ENCODE measurements at places on chromosomes 1 and 21. TPM values are rescaled to one million over a fixed set of nuclear protein-coding genes. Genes with fewer than 3 reads are reported as not detected.

DNA sequence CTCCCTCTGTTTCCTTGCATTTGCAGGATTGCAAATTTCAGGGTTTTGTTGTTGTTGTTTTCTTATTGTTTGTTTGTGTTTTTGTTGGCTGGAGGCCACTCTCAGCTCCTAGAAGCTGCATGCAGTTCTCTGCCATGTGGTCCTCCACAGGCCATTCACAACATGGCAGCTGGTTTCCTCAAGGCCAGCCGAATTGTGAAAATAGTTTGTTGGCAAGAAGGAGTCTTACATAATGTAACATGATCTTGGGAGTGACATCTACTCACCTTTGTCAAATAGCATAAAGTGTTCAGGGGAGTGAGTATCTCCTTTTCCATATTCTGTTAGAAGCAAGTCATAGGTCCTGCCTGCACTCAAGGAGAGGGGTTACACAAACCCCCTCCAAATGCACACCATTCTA lies 10.6 kb upstream of the UAP1 start:
- DNase-seq, result no peak

DNA sequence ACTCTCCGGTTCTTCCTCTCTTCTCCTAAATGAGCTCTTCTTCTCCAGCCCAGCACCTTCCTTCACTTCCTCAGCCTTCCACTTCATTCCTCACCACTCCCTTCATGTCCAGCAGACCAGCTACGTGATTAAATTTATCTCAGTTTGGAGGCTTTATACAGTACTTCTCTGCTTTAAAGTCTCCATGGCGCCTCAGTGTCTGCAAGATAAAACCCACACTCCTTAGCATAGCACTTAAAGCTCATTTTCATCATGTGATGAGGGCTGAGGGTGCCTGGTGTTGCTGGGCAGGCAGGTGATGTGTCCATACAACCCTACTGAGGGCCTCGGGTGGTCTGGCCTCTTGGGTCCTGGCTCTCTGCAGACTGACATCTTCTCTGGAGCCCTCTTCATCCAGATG lies 7.7 kb downstream of the SLC5A9 start:
- no peak for DNase-seq

- no peak for DNase-seq
Observed at GRCh38 chr1:77263708-77264107, 18.1 kb upstream of the AK5 start.

DNA sequence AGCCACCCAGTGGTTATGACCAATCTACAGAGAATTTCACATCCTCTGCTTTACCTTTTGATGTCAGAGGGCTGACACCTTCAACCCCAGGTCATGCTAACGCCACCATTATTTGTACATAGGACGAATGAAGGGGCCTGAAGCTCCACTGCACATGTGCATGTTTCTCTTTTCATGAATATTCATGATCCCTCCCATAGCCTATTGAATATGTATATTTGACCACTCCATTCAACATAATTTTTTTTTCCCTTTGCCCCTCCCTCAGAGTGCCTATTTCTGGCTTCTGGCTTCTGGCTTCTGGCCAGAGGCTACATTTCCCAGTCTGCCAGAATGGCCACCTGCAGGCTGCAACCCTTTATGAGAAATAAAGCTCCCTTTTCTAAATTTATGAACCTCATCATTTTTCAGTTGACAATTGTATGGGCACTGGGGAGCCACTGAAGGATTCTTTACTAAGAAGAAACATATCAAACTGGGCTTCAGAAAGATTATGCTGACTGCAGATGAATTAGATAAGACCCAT lies 406.7 kb downstream of the SIPA1L2 start:
- DNase-seq, result no peak

KRTAP12-1 gene
- total RNA-seq, result not detected

CADM3 gene
- total RNA-seq, result not detected

TCEA3 gene
- total RNA-seq, result 8.3 TPM

LGR6 gene
- total RNA-seq, result 0.34 TPM

Data from activated CD8-positive, alpha-beta T cell treated with anti-CD3 and anti-CD28 coated beads for 36 hours (primary cell).